ENCODE measurements at places on chromosomes 1 and 21.
A peak's percentile ranks its signal among the peaks of the same experiment; 100 is the strongest.

DNA sequence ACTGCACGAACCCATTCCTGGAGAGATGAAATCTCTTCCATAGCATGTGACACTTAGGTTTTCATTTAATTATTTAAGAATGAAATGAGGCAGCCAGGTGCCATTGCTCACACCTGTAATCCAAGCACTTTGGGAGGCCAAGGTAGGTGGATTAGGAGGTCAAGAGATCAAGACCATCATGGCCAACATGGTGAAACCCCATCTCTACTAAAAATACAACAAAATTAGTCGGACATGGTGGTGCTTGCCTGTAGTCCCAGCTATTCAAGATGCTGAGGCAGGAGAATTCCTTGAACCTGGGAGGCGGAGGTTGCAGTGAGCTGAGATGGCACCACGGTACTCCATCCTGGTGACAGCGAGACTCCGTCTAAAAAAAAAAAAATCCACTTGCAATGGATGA is 17.8 kb downstream of the L1TD1 start:
- no peak for DNase-seq

DNA sequence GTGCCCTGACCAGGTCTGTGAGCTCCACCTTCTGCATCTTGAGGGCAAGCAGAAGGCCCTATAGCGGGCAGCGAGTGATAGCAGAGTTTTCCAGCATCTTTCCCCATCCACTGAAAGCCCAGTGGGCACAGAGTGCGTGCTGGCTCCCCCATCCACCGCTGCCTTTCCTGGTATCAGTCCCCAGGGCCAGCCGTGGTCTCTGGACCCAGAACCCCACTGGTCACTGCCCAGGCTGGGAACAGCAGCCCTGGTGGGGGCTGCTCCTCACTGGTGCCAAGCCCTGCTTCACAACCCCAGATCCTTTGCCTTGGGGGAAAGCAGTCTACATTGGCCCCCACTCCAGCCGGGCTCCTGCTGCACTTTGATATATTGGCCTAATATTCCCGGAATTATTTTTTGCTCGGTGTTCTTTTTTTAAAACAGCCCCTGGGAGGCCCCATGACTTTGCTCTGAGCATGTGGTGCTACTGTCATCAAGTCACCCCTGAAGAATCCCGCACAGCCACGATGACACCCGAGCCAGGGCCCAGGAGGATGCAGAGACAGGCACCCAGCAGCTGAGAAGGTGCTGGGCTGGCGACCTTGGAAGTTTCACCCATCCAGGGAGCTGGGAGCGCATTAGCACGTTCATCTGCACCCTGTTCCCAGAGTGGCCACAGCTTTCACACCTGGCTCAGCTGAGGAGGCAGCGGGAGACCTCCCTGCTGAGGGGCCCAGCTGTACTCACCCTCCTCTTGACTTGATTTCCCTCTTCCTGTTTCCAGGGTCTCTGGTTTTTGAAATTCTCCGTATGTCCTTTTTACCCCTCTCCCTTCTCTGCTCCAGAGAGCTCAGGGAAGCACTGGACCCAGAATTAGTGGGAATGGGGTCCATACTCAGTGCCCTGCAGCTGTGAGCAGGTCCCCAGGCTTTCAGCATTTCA is 56.9 kb downstream of the KLHDC7A start:
- no peak for DNase-seq

- DNase-seq: no peak
Measured at GRCh38 chr1:31647106-31647505, 2.4 kb upstream of the PEF1 start.

GRCh38 chr21:43609501-43610340 is 49.6 kb downstream of the HSF2BP start:
- DNase-seq: peak; percentile 84

- DNase-seq: no peak
Measured at GRCh38 chr1:229162825-229163515, 107.9 kb upstream of the RAB4A start.

DNA sequence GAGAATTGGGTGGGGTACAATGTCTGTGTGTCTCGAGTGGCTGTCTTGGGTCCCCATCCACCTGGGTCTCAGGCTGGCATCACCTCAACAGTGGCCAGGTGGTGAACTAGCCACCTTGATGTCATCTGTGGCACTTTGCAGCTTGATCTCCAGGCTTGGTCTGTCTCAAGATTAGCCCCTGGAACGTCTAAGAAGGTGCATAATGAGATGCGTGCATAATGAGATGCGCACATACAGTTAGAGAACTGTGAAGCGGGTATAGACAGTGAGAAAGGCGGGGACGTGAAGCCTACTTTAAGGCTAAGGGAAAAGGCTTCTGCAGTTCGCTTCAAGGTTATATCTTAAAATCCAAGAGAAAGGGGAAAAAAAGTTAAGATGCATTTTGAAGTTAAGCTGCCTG is 98.7 kb downstream of the WDR4 start:
- no peak for DNase-seq

GRCh38 chr1:93658188-93658587 is 23.4 kb downstream of the BCAR3 start:
- DNase-seq: no peak

- no peak for DNase-seq
Measured at GRCh38 chr1:46522184-46522968, 29.1 kb downstream of the KNCN start.

DNA sequence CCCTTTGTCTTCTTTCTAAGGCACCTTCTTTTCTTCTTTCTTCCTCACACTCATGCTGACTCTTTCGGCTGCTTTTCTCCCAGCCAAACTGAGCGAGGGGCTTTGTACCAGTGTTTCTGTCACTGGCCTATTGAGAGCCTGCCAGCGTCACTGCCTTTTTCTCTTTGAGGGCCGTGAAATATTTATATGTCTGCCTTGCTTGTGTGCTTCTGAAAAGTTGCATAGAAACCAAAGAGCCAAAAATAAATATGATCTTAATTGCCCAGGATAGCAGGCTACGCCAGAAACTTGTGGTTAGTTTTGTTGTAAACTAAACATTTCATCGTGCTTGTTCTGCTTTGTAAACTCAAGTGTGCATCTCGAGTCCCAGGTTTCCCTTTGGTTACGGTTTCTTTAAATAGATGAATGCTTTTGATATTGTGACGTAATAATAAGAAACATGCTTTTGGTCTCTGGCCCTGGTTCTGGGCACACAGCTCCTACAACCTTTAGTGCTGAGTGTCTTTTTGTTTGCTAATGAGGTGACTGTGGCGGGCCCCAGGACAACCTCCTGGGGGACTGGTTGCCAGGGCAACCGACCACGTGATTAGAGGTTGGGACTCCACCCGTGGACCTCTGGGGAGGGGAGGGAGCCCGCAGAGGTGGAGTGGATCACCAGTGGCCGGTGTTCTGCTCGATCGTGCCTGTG is 10.8 kb downstream of the SLC37A1 start:
- no peak for DNase-seq

DNA sequence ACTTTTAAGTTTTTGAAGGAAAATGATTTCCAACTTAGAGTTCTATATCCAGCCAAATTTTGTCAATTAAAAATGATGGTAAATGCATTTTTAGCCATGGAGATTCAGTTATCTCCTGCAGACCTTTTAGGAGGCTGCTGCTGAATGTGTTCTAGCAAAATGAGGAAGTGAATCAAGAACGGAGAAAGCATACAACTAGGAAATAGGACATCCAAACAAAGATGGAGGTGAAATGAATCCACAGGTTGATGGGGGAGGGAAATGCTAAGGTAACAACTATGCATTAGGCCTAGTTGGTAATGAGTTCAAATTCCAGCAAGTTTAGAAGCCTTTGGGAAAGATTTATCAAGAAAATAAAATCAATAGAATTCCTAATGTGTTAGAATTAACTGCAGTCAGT is 80.5 kb downstream of the FNBP1L start:
- DNase-seq: no peak

GRCh38 chr1:92480200-92480812 is 6.4 kb downstream of the GFI1 start:
- DNase-seq: no peak

DNA sequence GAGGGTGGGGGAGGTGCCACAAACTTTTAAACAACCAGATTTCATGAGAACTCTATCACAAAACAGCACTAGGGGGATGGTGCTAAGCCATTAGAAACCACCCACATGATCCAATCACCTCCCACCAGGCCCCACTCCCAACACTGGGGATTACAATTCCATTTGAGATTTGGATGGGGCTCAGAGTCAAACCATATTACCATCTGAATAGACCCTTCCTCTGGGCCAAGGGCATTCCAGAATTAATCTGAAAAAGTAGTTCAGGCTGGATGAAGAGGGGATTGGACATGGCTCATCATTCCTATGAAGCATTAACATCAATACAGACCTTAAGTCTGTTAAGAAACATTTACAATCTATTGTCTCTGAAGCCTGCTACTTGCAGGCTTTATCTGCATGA is 149.9 kb upstream of the DNAH14 start:
- no peak for DNase-seq

GRCh38 chr1:72010094-72010431 is 272.3 kb downstream of the NEGR1 start:
- no peak for DNase-seq

- DNase-seq: no peak
Measured at GRCh38 chr21:33230545-33231324, 997 bp downstream of the IFNAR2 start.

- no peak for DNase-seq
Measured at GRCh38 chr1:93738926-93739325, 57.3 kb upstream of the BCAR3 start.

DNA sequence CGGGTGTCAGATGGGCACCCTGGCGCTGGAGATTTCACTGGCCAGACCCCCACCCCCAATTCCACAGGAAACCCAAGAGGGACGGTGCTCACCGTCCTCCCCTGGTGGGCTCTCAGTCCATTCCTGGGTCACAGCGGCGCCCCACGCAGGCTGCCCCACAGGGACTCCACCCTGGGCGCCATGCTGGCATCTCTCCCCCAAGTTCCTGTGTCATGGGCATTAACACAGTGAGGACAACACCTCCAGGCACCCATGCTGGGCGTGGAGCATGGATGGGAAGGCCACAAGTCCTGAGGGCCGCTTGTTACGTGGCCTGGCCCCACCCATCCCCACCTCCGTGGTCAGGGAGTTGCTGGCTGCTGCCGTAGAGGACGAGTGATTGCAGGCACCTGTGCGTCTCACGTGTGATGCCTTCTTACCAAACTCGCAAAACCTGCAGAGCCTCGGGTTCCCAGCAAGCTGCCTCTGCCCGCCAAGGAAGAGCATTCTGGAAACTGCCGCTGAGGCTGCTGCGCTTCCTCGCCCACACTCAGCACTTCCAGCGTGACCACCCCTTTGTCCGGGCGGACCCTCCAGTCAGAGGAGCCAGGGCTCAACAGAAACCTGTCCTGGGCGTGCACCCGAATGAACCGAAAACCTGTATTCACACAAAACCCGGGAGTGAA is 60.3 kb downstream of the SLX9 start:
- DNase-seq: no peak

DNA sequence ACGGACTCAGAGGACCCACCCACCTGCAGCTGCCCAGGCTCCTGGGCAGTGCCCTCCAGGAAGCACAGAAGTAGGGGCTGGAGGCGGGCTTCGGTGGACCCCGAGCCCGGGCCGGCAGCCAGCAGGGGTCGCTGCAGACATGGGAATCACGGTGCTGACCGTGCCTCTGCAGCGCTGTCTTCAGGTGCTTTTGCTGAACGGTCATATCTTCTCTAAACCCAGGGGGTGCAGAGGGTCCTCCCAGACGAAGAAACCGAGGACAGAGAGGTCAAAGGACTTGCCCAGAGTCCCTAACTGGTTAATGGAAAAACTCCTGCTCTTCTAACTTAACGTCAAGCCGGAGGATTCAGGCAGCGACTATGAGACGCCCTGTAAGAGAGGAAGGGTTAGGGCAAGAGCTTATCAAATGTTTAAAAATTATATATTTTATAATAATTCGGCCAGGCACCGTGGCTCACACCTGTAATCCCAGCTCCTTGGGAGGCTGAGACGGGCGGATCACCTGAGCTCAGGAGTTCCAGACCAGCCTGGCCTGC is 21.5 kb upstream of the LEFTY2 start:
- no peak for DNase-seq

DNA sequence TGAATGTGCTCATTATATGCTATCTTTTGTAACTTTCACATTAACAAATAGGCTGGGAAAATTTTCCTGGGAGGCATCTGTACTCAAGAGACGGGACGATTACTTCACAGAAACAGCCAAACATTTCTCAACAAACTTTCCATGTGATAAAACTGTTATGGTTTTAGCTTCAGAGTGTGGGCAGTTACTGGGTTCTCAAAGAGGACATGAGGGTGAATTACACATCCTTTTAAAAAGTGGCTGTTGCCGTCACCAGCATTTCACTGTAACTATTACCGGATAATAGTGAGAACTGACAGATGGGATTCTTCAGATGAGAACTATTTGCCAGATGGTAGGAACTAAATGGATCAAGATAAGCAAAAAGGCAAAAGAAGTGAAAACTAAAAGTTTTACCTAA is 109.1 kb downstream of the APP start:
- no peak for DNase-seq

DNA sequence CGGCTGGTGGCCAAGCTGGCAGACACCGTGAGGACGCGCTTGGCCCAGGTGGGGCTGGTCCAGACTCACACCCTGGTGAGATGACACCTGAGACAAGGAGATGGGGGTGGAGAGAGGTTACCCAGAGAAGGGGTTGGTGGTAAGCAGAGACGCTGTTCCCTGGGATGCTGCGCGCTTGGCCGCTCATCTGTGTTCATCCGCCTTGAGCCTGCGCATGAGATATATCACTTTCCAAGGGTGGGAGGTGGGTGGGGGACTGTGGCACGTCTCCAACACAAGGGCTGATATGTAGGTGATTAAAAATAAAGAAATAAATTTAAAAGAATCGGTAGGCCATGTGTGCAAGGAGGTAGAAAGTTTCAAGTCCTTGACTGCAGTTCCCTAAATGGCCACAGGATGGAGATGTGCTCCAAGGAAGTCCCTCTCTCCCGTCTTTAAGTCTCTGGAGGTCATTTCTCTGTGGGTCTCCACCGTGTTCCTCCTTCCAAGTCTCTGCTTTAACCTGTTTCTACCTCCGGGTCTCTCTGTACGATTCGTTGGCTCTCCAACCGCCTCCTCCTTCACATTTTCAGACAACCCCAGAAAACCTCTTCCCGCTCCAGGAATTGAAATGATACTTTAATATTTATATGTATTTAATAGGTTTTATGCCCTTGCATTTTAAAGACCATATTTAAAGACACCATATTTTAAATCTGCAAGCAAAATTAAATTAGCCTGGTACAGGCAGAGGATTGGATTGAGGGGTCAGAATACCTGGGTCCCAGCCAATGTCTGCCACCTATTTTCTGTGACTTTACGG is 4.5 kb downstream of the TTC24 start:
- DNase-seq: peak; percentile 27

DNA sequence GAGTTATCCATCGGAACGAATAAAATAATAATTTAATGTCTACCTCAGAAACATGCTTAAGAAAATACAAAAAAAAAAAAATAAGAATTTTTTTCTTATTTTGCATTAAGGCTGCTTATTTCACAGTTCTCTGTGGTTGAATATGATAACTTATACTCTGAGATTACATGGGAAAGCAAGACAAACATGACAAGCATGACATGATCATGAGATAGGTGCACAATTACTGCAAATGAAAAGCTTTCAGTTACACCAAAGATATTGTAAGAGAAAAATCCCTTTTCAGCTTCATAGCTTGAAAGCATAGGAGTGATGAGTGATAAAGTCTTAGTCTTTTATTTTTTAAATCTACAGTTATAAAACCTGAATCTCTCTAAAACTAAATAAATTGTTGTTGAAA is 154.1 kb downstream of the BRINP3 start:
- DNase-seq: no peak

GRCh38 chr1:198175423-198176170 is 18.8 kb downstream of the NEK7 start:
- DNase-seq: no peak

GRCh38 chr1:193417945-193418744 is 231.7 kb upstream of the B3GALT2 start:
- no peak for DNase-seq

- DNase-seq: no peak
Measured at GRCh38 chr1:183674886-183675285, 21.8 kb upstream of the APOBEC4 start.

Measured in brain pericyte (primary cell).